Muscle of leg (tissue), 16 donors: ENCODE measurements at places on chromosomes 2 and 18. TPM values are rescaled to one million over a fixed set of nuclear protein-coding genes. Genes with fewer than 3 reads are reported as not detected.

DNA sequence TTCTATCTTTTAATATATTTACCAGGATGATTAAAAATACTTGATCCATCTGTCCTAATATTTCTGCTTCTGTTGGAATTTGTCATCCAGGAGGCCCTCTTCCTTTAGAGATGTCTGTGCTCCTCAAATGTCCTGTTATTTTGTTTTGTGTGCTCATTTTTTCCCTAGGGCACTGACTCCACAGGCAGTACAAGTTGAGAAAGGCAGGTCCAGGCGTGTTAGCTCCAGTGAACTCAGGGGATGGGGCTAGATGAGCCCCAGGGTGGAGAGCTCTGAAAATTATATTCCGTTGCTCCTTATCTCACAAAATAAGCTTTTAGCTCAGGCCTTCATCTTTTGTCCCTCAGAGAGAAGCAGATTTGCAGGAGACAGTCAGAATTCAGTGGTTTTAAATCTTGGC is 105.7 kb downstream of the SLC4A3 start:
- H3K36me3 ChIP-seq: no peaks in the 10 kb centered on the region
- no peaks in the 10 kb centered on the region for H3K27me3 ChIP-seq
- peaks cover 19% of the 10 kb centered on the region for H3K4me1 ChIP-seq
- H3K4me3 ChIP-seq: no peak overlapping the region

DNA sequence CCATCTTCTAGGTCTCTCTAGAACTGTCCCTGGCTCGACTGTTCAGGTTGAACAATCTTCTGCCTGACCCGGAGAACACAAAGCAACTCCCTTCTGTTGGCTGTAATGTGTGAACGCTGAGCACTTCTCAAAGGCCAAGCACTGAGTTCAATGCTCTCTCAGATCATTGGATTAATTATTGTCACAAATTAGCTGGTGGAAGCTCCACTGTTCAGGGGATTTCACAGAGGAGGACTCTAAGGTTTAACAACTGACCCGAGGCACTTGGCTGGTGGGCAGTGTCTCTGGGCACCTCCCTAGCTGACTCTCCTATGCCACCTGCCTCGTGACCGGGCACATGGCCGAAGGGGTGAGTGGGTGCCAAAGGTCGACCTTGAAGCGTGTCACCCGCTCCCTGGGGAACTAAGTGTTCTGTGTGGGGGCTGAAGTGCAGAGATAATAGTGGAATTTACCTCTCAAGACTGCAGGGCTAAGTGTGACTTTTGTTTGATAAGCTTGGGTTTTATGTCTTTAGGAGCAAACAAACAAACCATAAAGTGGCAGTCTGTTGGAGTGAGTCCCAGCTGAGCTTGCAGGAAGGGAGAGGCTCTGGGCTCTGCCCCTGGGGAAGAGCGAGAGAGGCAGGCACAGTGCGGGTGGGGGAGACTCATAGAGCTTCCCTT is 64.8 kb downstream of the BCL2L11 start:
- H3K4me3 ChIP-seq: no peak overlapping the region
- no peak for DNase-seq
- H3K4me1 ChIP-seq: no peaks in the 10 kb centered on the region
- H3K36me3 ChIP-seq: no peaks in the 10 kb centered on the region
- peaks cover 4% of the 10 kb centered on the region for H3K27me3 ChIP-seq
- no peak overlapping the region for H3K27ac ChIP-seq

DNA sequence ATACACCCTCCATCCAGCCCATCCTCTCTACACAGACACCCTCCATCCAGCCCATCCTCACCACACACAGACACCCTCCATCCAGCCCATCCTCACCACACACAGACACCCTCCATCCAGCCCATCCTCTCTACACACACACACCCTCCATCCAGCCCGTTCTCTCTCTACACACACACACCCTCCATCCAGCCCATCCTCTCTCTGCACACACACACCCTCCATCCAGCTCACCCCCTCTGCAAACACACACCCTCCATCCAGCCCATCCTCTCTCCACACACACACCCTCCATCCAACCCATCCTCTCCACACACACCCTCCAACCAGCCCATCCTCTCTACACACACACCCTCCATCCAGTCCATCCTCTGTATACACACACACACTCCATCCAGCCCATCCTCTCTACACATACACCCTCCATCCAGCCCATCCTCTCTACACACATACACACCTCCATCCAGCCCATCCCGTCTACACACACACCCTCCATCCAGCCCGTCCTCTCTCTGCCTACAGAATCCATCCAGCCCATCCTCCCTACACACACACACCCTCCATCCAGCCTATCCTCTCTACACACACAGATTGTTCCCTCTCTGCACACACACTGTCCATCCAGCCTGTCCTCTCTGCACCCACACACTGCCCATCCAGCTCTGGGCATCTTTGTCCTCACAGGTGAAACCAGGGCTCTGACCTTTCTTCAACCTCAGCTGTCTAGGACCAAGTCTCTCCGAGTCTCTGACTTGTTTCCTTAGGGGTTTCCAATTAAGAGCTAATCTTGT is 81.2 kb downstream of the EIPR1 start:
- H3K4me1 ChIP-seq: peaks cover 13% of the 10 kb centered on the region
- DNase-seq: no peak
- no peak overlapping the region for H3K4me3 ChIP-seq
- H3K27me3 ChIP-seq: no peaks in the 10 kb centered on the region
- H3K27ac ChIP-seq: no peak overlapping the region

GRCh38 chr2:237178396-237178795 is 92.7 kb downstream of the COPS8 start:
- no peaks in the 10 kb centered on the region for H3K27me3 ChIP-seq
- no peak overlapping the region for H3K27ac ChIP-seq
- peaks cover 3% of the 10 kb centered on the region for H3K4me1 ChIP-seq
- no peaks in the 10 kb centered on the region for H3K36me3 ChIP-seq

DNA sequence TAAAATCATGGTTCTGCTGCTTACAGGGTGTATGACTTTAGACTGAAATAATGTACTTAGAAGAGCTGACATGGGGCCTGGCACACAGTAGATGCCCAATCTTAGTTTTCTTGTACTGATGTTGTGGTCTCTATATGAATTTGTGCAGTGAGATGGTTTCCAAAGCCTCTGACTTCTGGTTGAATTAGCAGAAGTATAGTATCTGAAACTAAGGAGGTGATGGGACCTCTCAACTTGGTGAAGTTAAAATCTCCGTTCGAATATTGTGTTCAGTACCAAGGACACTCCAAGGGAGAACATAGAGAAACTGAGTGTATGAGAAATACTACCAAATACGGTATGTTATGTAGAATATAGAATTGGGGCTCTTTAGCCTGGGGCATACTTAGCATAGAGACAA is 120.9 kb downstream of the ANTXR1 start:
- H3K36me3 ChIP-seq: peaks cover 29% of the 10 kb centered on the region
- H3K4me3 ChIP-seq: no peak overlapping the region
- no peak overlapping the region for H3K27ac ChIP-seq

- peak; percentile 68 for DNase-seq
- peaks cover 25% of the 10 kb centered on the region for H3K27me3 ChIP-seq
- no peaks in the 10 kb centered on the region for H3K36me3 ChIP-seq
These were observed 868 bp downstream of the HSBP1L1 start for GRCh38 chr18:79965119-79965902.

DNA sequence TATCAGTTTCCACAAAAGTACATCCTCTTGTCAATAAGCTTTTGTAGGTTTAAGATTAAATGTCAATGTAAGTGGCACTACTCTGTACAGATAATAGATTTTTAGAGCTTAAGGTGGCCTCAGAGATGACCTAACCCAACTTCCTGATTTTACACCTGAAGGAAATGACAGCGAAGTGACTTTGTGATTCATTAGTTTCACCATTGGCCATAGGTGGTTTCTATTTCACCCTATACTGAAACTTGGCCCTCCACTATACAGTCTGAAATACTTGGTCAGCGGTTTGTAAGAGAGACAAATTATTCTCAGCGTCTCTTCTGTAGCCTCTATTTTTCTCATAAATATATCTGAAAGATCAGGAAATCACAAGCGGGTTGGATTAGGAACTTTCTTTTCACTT is 330.4 kb upstream of the FAM98A start:
- H3K4me3 ChIP-seq: no peak overlapping the region
- H3K4me1 ChIP-seq: no peaks in the 10 kb centered on the region
- no peaks in the 10 kb centered on the region for H3K27me3 ChIP-seq
- DNase-seq: no peak

DNA sequence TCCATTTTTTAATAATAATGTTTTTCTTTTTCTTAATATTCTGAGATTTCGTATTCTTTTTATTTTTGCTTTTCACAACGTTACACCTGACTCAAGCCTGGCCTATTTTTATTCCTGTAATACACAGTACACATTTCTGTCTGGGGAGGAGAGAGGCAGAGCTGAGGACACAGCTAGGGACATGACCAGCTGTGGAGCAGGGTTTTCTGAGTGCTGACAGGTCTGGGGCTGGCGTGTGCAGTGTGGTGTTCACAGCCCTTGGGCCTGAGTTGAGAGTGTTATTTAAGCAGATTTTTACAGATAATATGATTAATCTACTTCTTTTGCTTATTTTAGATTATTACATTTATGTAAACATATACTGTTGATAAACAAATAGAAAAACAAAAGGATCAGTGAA is 55.9 kb downstream of the ZAP70 start:
- H3K36me3 ChIP-seq: peaks cover 59% of the 10 kb centered on the region
- H3K27me3 ChIP-seq: no peaks in the 10 kb centered on the region
- no peak overlapping the region for H3K4me3 ChIP-seq
- DNase-seq: no peak
- no peak overlapping the region for H3K27ac ChIP-seq

GRCh38 chr18:79935098-79935480 is 16.4 kb downstream of the SLC66A2 start:
- H3K4me3 ChIP-seq: no peak overlapping the region
- H3K27me3 ChIP-seq: no peaks in the 10 kb centered on the region
- H3K27ac ChIP-seq: no peak overlapping the region
- no peak for DNase-seq

DNA sequence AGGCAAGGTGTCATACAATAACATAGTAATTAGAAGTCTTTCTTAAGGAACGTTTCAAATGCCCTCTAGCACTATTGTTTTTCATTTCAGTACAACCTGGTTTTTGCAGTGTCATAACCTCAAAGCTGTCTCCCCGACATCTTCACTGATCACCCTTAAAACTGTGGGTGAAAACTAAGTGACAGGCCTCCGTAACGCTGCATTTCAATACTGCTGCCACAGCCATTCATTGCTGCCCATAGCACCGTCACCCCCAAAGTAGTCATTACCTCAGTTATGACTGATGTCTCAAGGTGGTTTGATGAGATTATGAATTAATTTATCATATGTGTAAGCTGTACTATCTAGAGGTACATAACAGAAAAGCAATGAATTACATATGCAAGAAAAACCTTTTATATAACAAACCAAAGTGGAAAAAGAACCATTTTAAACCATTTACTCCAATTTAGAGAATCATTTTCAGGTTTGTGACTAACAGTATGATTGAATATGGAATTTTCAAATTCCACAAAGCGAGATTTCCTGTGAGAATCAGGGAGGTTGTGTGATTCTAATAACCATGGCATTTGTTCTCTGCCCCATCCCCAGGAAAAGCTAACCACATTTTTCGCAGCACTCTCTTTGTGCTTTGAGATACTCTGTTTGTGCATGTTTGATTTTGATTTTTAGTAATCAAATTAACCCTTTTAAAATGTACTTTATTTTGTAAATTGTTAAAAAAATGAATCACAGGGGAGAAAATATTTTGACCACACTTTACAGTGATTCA is 263.0 kb downstream of the PTGR3 start:
- no peak overlapping the region for H3K4me3 ChIP-seq
- no peaks in the 10 kb centered on the region for H3K36me3 ChIP-seq
- no peak overlapping the region for H3K27ac ChIP-seq
- no peaks in the 10 kb centered on the region for H3K27me3 ChIP-seq
- no peaks in the 10 kb centered on the region for H3K4me1 ChIP-seq

DNA sequence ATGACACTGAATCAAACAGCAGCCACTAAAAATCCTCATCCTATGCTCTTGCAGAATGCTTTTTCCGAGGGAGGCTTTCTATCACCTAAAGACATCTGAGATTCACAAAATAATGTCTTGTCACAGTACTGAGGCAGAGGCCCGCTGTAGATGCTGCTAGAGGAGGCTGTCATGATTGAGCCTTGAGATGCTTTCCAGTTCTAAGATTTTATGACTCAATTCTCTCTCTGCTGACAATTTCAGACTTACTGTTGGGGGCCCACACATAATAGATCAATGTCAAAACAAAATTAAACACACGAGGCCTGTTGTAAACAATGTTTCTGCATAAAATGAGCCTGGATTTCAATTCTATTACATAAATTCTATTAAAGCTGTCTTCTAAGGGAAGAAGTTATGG is 132.7 kb upstream of the ARL4C start:
- H3K4me3 ChIP-seq: no peak overlapping the region
- H3K4me1 ChIP-seq: peaks cover 5% of the 10 kb centered on the region
- no peaks in the 10 kb centered on the region for H3K36me3 ChIP-seq
- H3K27me3 ChIP-seq: peaks cover 22% of the 10 kb centered on the region
- no peak for DNase-seq

DNA sequence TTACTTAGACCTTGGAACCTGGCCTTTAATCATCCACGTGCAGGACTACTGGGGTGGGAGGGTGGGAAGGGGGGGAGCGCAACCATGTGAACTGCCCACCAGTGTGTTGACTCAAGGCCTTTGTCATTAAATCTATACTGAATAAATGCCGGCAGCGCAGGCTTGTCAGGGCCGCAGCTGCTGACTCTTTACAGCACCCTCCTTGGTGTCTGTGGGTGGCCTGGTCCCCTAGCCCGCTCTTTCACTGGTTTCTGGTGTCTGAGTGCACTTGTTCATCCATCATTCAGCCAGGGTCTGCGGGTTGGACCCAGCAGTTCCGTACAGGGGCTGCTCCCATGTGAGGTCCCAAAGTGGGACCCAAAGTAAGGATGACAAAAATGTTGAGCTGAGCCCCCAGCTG is 11.5 kb downstream of the MAP3K2 start:
- H3K27ac ChIP-seq: no peak overlapping the region
- no peak overlapping the region for H3K4me3 ChIP-seq
- H3K36me3 ChIP-seq: peaks cover 7% of the 10 kb centered on the region
- DNase-seq: no peak
- H3K27me3 ChIP-seq: no peaks in the 10 kb centered on the region

DNA sequence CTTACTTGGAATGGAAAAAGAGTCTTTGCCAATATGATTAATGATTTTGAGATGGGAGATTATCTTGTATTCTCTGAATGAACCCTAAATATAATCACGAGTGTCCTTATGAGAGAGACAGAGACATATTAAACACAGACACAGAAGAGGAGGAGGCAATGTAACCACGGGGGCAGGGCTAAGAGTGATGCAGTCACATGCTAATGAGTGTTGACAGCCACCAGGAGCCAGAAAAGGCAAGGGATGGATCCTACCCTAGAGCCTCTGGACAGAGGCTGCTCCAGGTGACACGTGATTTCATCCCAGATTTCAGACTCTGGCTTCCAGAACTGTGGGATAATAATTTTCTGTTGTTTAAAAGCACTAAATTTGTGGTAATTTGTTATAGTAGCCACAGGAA is 679.6 kb downstream of the MBD2 start:
- no peak overlapping the region for H3K4me3 ChIP-seq
- H3K27ac ChIP-seq: no peak overlapping the region
- H3K27me3 ChIP-seq: no peaks in the 10 kb centered on the region
- H3K4me1 ChIP-seq: no peaks in the 10 kb centered on the region
- DNase-seq: no peak

GRCh38 chr2:120244656-120245519 is 7.8 kb upstream of the RALB start:
- H3K27ac ChIP-seq: no peak overlapping the region
- H3K4me1 ChIP-seq: peaks cover 22% of the 10 kb centered on the region
- peaks cover 8% of the 10 kb centered on the region for H3K27me3 ChIP-seq
- H3K4me3 ChIP-seq: no peak overlapping the region

The OTOS gene
- not detected for total RNA-seq

The ZC3H8 gene
- 13.2 TPM for total RNA-seq

The COLEC11 gene
- total RNA-seq: 0.18 TPM
